ENCODE measurements at places on chromosomes 16 and 17. TPM values are rescaled to one million over a fixed set of nuclear protein-coding genes. Genes with fewer than 3 reads are reported as not detected.

Gene KIF19
- total RNA-seq, result not detected

Gene PIMREG
- total RNA-seq, result 1.1 TPM

Gene CDRT15L2
- total RNA-seq, result not detected

Gene PYCARD
- 7.3 TPM for total RNA-seq

Gene DNAI2
- total RNA-seq, result not detected

Gene ABI3
- 0.31 TPM for total RNA-seq

Gene PHF23
- total RNA-seq, result 89.5 TPM

- no peak for DNase-seq
Measured at GRCh38 chr17:31329221-31329620, 7.8 kb upstream of the EVI2A start.

- DNase-seq, result no peak
Measured at GRCh38 chr17:3813171-3813570, 12.2 kb upstream of the ITGAE start.

GRCh38 chr17:54256401-54256929, 433.7 kb downstream of the KIF2B start:
- DNase-seq, result no peak

GRCh38 chr16:11907160-11907970, 8.4 kb downstream of the GSPT1 start:
- DNase-seq, result no peak

- no peak for DNase-seq
Measured at GRCh38 chr16:52368859-52369258, 178.1 kb downstream of the TOX3 start.

- DNase-seq, result peak; percentile 23
Measured at GRCh38 chr16:6016530-6017184, 919.1 kb upstream of the EEF2KMT start.

DNA sequence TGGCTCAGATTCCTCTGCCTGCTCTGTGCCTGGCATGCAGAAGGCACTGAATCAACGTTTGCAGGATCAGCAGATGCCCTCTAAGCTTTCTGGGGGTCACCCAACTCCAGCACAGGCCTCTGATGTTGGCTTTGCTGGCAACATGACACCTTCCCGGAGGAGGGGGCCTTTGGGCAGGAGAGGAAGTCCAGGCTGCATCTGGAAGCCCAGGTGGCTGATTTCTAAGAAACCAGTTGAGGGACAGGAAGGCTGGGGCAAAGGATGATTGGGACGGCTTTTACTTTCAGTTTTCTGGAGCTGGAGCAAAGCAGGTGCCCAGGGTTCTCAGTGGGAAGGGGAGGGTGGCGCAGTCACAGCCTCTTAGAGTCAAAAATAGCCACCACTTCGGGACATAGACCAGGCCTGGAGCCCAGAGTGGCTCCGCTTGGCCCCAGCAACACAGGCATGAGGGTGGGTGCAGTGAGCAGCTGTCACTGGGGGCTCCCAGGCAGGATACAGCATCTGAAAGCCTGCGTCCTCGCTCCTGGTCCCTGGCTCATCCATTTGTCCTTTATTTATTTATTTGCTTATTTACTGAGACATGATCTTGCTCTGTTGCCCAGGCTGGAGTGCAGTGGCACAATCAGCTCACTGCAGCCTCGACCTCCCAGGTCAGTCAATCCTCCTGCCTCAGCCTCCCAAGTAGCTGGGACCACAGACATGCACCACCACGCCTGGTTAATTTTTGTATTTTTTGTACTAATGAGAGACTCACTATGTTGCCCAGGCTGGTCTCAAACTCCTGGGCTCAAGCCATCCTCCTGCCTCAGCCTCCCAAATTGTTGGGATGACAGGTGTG, 15.1 kb downstream of the SOCS1 start:
- DNase-seq, result no peak

- no peak for DNase-seq
Measured at GRCh38 chr16:890217-890616, 80.6 kb downstream of the LMF1 start.

DNA sequence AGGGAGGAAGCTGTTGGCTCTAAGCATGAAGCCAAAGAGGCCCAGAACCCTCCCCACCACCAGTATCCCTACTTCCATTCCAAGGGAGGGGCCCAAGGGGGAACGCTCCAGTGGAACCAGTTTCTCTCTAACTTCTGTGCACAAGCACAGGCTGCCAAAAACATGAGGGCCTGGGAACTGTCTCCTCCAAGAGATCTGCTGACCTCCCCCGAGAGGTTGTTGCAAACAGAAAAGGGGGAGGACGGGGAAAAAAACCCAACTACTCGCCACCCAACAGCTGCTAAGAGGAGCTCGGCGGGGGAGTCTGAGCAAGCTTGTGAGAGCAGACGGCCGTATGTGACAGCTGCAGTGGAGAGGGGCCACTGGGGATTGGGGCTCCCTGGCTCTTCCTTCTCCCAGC, 15.7 kb upstream of the SLC35B1 start:
- no peak for DNase-seq

DNA sequence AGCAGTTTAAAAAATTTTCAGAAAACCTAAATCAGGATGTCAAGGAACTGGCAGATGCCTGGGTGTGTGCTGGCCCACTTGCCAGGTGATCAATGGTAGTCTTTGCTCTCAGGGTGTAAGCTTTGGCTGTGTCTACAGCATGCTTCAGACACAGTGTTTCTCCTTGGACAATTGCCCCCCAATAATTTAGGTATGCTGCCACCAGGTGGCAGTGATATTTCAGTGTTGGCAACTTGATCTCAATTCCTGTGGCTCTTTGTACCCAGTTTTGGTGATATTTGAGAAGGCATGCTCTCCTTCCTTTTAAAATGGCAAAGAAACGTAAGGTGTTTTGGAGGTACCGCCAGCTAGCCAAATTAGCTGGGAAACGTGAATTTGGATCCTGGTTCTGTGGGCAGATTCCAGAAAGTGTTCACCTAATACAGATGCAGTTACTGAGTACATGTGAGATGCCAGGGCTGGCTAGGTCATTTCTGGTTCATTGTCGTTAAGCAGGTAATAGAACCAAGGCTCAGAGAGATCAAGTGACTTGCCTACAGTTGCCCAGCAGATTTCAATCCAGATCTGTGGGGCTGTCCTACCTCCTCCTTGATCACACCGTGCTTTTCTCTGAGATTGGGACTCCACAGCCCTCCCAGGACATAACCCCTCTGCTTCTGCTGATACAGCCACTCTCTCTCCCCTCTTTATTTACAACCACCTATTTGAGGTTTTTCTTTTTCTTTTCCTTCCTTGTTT, 155.6 kb upstream of the PLCG2 start:
- no peak for DNase-seq

DNA sequence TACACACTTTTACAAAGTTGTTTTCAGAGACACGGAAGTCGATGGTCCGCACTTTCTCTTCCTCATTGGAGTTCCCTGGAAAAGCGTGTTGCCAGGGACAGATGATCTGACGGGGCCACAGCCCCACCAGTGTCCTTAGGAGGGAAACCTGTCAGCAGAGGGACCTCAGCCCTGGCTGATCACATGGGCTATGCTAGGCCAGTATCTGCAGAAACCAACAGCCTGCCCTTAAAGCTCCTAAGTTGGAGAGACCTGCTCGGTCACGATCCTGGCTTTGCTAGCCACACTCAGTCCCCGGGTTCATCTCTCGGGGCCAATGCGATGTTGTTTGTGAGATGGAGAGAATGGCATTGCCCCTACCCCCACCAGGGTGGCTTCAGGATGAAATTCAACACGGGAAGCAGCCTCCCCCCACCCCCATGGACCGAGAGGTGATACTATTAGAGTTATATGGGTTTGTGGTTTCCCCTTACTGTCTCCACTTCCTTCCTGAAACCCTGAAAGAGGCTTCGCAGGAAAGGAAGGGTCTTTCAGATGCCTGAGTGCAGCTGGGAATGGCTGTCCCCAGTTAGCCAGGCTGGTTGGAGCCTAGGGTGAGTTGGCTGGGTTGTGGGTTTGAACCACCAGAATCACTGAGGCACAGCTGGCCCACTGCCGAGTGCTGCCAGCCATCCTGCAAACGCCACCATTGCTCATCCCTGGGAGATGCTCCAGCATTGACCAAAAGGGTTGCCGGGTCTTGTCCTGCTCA, 16.6 kb downstream of the RMI2 start:
- DNase-seq, result no peak

DNA sequence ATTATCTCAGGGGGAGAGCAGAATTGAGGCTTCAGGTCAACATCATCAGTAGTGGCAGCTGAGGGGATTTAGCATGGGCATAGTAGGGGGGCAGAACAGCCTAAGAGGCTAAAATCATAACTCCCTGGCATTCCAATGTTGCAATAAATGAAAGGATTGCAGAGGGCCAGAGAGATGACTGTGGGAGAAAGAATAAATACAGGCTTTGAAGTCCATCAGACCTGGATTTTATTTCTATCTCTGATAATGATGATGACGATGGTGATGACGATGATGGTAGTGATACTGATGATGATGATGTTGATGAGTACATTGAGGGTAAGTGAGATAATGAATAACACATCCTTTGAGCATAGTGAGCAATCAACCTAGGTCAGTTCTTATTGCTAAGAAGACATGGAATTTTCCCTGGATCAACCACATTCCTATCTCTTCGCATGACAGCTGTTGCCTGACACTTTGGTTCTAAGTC, 107.4 kb upstream of the CDH11 start:
- no peak for DNase-seq

- DNase-seq, result no peak
Measured at GRCh38 chr16:89187032-89187769, 13.1 kb downstream of the SLC22A31 start.

DNA sequence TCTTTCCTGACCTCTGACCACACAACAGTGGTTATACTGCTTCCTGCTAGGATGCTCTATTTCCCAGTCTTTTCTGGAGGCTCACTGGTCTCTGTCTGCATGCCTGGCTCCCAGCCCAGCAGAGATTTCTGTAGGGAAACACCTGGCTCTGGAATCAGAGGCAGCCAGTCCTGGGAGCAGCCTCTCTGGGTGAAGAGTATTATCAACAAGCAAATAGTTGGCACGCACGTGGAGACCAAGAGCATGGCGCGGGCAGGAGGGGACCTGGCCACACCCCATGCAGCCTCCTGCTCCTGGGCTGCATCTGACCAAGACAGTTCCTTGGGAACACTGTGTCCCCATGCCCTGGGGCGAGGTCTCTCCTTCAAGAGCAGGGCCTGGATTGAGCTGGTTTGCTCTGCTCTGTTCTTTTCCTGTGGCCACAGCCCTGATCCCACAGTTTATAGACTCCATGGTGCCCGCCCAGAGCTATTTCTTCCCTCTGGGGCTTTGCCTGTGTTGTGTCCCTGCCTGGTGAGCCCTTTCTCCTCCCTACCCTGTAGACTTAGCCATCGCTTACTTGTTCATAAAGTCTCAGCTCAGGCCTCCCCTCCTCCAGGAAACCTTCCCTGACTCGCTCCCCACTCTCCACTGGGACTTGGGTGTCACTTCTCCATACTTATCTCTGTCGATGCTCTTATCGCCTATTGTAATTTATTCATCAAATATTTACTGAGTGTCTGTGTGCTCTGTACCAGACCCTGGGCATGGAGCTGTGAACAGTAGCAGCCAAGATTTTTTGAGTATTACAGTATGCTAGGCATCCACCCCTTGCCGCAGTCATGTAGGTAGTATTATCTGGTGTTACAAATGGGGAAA, 60.6 kb downstream of the SCNN1B start:
- no peak for DNase-seq

GRCh38 chr17:75995385-75995925, 5.2 kb upstream of the CDK3 start:
- no peak for DNase-seq

DNA sequence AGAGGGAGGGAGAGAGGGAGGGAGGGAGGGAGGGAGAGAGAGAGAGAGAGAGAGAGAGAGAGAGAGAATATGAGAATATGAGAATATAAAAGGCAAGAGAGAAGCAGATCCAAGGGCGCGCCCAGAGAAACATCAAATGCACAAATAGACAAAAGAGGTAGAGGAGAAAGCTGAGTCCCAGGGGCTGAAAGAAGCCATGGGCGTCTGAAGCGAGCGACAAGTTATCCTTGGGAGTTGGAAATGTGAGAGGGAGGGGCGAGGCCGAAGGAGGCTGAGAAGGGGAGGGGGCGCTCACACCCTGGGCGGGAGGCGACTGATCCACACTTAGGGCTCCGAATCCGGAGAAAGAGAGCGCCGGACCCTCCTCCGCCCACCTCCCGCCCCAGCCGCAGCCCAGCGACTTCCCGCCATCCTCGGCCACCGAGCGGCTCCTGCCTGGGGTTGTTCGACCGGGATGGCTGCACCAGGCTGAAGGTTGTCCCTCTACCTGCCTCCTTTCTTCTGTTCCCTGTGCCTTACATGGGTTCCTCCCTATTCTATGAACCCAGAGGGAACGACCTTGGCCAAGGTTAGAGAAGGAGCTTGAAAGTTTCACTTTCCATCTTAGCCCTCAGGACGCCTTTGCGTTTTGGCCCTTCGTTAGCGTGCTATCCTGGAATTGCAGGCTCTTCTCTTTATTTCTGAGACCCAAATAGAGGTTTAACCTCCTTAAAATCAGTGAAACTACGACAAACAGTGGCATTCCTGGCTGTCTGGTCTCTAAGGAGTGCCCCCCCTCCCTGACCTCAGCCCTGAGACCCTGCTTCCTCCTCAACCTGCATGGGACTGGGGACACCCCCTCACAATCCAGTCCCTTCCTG, 21.2 kb upstream of the HOXB9 start:
- DNase-seq, result no peak

DNA sequence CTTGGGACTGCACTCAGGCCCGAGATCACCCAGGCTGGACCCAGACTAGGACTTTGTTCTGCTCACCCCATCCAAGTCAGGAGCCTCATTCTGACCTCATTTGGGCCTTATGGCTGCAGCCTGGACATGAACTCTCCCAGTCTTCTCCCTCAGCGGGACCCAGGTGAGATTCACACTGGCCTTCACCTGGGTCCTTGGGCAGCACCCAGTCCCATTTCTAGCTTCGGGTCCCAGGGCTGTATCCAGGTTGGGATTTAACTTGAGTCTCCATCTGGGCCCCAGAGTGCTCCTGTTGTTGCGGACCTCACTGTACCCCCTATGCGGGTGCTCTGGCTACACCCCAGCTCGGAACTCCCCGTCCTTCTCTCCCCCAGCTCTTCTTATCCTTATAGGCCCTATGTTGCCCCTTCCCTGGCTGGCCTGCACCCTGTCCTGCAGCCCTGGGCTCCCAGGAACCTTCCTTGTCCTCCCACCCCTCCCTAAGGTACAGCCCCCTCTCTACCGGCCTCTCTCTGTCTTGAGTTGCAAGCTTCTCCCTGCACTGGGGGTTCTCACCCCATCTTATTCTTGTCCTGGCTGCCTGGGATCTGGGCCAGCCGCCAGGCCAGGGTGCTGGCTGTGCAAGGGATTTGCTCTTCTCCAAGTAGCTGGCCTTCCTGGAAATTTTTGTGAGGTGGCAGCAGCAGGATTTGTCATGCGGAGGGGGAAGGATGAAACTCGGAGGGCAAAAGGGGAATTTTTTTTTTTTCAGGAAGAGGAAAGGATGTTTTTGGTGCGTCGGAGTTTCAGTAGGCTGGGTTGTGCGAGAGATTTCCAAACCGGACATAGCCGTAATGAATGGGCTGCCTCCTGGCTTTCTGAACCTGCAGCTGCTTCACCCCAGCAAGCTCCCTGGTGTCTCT, 904 bp downstream of the MAP2K3 start:
- DNase-seq, result peak; percentile 30

DNA sequence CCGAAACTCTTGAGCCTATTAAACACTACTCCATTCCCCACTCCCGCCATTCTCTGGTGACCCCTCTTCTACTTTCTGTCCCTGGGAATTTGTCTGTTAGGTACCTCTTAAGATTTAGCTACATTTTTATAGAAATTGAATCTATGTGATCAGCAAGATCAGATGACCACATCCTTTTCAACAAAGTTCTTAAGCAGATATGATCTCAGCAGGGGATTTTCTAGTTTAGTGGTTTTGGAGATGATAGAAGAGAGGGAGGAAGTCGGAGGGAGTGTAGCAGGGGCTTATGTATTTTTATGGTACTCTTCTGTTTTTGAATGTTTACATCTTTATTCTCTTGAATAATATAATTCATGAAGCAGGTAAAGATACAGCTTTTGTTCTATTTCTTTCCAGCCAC, 40.8 kb downstream of the RPA1 start:
- DNase-seq, result no peak
